ENCODE measurements at places on chromosomes 4 and X.
A peak's percentile ranks its signal among the peaks of the same experiment; 100 is the strongest.

- DNase-seq, result no peak
Observed at GRCh38 chr4:158826057-158826456, 57.2 kb downstream of the FNIP2 start.

GRCh38 chr4:148069895-148070178 is 337.9 kb downstream of the ARHGAP10 start:
- no peak for DNase-seq

- no peak for DNase-seq
Observed at GRCh38 chrX:148804579-148805355, 304.4 kb downstream of the AFF2 start.

- DNase-seq, result no peak
Observed at GRCh38 chr4:84378983-84379382, 120.1 kb downstream of the NKX6-1 start.

GRCh38 chr4:5398056-5398455 is 310.3 kb downstream of the EVC2 start:
- no peak for DNase-seq

DNA sequence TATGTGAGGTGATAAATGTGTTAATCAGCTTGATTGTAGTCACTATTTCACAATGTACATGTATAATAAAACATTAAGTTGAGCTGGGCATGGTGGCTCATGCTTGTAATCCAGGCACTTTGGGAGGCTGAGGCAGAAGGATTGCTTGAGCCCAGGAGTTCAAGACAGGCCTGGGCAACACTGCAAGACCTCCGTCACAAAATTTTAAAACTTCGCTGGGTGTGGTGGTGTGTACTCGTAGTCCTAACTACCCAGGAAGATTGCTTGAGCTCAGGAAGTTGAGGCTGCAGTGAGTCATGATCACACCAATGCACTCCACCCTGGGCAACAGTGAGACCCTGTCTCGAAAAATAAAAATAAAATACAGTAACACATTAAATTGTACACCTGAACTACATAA is 20.1 kb downstream of the LYAR start:
- no peak for DNase-seq

DNA sequence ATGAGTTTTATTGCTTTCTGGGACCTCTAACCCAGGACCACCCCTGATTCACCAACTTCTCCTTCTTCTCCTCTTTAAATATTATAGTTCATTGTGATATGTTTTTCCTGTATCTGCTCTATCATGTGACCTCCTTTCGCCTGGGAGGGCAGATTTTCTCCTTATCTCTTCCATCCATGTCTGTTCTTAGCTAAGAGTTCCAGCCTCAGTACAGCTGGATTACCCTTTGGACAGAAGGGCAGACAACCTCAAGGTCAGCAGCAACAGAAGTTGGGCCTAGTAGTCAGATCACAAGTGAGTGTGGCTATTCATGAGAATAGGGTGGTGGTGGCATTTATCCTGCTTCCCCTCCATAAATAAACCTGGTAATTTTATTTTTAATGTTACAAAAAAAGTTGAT is 5.7 kb upstream of the XK start:
- DNase-seq, result no peak

- no peak for DNase-seq
Observed at GRCh38 chr4:41199788-41200187, 14.6 kb downstream of the APBB2 start.

- DNase-seq, result no peak
Observed at GRCh38 chr4:153401501-153401900, 57.0 kb downstream of the MND1 start.

DNA sequence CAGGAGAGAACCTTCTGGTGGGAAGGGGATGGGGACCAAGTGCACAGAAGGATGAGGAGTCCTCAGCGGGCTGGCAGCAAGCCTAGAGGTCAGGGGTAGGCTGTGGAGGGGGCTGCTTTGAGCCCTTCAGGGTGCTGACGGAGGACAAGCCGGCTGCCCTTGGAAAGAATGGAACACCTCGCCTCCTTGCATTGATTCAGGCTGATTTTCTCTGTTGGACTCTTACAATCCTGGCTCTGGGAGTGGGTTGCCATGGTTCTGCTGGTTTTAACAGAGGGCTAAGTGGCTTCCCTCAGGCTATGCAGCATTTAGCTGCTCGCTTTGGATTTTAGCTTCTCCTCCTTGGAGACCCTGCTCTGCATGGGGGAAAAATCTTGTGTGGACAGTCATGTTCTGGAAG is 49.4 kb upstream of the CHRNA9 start:
- DNase-seq, result no peak

- DNase-seq, result no peak
Observed at GRCh38 chrX:97026406-97026805, 142.7 kb downstream of the RPA4 start.

- DNase-seq, result no peak
Observed at GRCh38 chr4:137029026-137029425, 503.3 kb downstream of the PCDH18 start.

GRCh38 chr4:125016892-125017299 is 297.9 kb upstream of the FAT4 start:
- DNase-seq, result no peak

- DNase-seq, result no peak
Observed at GRCh38 chrX:110276778-110277177, 41.1 kb downstream of the AMMECR1 start.

- no peak for DNase-seq
Observed at GRCh38 chrX:9091258-9091657, 57.3 kb upstream of the FAM9B start.

- DNase-seq, result no peak
Observed at GRCh38 chr4:71008196-71008595, 14.7 kb downstream of the DCK start.

DNA sequence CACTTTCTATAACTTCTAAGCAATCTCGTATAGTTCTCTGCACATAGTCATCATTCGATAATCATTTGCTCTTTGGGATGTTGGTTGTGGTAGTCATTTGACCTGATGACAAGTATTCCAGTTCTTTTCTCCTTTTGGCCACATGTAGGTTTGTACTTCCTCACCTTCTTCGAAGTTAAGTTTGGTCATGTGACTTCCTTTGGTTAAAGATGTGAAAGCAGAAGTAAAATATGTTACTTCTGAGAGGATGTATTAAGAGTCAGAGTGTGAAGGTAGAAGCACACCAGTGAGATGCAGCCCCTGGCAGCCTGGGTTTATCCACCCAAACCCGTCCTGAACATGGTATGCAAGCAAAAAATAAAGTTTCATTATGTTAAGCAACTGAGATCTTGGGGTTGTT is 48.9 kb upstream of the ZNF518B start:
- DNase-seq, result no peak

DNA sequence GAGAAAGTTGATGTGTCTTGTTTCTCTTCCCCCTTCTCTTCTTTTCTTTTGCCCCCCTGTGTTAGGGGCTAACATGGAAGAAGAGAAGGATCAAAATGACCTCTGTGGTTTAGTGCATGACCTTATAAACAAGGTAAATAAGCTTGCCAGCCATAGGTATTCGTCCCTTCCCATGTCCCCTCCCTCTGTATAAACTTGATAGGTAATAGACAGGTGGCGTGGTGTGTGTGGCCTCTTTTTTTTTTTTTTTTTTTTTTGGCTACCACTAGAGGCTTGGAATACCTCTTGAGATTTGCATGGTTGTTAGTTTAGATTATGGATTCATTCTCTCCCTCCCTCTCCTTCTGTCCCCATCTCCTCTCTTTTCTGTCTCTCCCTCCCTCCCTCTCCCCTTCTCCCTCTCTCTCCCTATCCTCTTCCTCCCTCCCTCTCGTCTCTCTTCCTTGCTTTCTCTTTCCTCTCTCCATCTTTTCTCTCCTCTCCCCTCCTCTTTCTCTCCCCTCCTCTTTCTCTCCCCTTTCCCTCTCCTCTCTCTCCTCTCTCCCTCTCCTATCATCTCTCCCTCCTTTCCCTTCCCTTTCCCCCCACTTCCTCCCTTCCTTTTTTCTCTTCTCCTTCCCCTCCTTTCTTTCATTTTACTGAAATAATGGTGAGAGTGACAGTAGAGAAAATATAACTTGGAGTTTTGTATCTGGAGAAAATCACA is 134.4 kb downstream of the AFF1 start:
- DNase-seq, result no peak

DNA sequence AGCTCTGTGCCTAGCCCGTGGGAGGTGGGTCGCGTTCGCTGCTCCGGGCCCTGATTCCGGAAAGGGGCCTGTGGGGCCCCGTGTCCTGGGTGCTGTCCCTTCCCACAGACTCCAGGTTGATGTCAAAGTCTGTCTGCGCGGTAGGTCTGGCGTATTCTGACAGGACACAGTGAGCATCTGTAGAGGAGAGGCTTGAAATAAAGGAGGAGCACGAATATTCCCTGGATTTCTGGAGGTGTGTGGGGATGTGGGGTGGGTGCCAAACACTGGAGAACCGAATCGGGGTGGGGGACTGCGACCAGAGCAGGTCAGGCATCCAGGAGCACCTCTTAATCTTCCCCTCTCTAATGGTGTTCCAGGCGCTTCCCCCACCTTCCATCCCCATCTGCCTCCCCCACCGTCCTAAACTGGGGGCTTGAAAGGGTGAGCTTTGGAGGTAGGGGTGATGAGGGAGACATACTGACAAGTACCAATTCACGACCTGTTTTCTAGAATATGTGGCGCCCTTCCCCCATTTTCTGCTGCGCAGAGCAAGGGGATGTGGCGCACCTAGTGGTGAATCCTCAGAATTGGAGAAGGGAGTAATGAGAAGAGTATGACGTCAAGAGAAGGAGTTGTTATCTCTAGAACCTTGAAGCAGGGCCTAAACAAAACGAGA is 877 bp downstream of the GPRASP1 start:
- peak; percentile 33 for DNase-seq

GRCh38 chr4:46249106-46249505 is 125.3 kb upstream of the GABRG1 start:
- DNase-seq, result no peak

- DNase-seq, result no peak
Observed at GRCh38 chr4:168618577-168619265, 121.9 kb downstream of the PALLD start.

GRCh38 chrX:108362026-108362425 is 76.2 kb downstream of the COL4A6 start:
- DNase-seq, result no peak

GRCh38 chrX:103774070-103774642 is 2.5 kb upstream of the PLP1 start:
- DNase-seq, result no peak

GRCh38 chrX:12978205-12979025 is 3.5 kb downstream of the TMSB4X start:
- no peak for DNase-seq

DNA sequence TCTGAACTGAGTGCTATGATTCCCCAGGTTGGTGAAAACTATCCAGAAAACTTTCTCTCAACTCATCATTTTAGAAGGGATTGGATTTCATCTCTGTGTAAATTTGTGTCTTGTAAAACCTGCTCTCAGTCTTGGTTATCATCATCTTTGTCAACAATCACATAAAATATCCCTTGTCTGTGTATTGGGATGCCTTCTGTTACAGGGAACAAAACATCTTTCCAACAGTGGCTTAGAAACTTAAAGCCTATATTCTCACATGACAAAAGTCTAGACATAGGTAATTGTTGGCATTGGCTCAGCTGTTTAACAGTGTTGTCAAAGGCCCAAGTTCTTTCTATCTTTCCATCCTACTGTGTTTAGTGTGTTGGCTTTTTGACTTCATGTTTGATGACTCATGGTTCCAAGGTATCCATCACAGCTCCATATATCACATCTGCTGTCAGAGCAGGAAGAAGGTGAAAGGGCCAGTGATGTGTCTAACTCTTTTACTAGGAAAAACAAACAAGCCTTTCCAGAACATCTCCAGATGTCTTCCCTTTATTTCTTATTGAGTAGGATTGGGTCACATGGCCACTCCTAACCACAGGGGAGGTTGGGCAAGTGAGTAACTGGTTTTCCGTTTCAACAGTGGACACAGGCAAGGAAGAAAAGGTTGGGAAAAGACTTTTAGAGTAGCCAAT is 65.0 kb downstream of the PHEX start:
- no peak for DNase-seq

- DNase-seq, result no peak
Observed at GRCh38 chr4:164109503-164109902, 615.0 kb downstream of the TMA16 start.

GRCh38 chr4:73897380-73898136 is 28.4 kb downstream of the CXCL1 start:
- no peak for DNase-seq

DNA sequence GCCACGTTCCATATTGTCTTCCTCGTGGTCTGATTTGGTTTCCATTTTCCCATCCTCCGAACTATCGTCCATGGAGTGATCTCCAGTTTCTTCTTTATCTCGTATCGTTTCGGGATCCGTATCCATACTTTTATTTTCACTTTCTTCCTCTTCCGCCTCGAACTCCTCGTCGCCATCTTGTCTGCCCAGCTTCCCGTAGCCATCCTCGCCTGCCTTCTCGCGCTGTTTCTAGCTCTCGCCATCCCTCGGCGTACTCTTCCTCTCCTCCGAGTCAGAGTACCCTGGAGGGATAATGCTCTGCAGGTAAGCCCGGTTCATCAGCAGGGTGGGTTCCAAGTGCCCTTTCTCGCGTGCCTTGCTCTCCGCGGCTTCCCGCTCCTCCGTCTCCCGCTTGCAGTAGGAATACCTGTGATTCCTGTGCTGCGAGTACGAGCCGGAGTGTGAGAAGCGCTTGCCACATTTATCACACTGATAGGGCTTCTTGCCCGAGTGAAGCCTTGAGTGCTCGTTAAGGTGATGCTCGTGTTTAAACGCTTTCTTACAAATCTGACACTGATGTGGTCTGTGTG is 134.5 kb upstream of the TAPT1 start:
- DNase-seq, result no peak

DNA sequence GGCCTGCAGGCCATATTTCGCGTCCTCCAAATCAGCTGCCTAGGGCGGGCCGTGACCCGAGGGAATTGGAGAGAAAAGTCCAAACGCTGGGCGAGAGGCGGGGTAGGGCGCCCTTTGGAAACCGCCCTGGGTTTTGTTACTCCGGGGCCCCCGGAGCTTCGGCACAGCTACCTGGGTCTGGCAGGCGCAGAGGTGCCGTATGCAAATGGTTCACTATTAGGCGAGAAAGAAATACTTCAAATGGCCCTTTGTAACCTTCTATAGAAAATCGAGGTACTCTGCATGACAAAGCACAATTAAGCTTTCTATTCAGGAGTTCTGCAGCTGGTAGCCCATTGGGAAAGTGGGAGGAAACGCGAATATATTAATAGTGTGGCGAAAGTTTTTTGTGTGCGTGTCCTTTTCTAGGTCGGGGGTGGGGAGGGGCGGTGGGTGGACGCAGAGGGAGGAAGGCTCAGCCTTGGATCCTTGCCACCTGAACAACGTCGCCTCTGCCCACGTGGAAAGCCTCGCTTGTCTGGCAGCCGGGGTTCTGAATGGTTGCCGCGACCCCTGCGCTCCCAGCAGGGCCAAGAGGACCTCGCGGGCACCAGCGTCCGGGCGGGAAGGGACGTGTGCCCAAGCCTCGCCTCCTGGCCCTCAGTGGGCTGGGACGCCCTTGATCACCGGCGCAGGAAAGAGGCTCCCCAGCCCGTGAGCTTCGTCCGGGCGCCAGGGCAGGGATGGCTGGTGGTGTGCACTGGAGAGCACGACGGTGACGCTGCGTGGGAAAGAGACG is 9.5 kb downstream of the GSX2 start:
- DNase-seq, result no peak

GRCh38 chr4:122798101-122798500 is 28.5 kb upstream of the FGF2 start:
- DNase-seq, result no peak
